ENCODE measurements at places on chromosomes 16 and 17. TPM values are rescaled to one million over a fixed set of nuclear protein-coding genes. Genes with fewer than 3 reads are reported as not detected.

COX4I1 gene
- total RNA-seq = 640 TPM

GRCh38 chr17:31415640-31416502, 24.4 kb downstream of the RAB11FIP4 start:
- no peak for DNase-seq

KRTAP4-9 gene
- not detected for total RNA-seq

DNA sequence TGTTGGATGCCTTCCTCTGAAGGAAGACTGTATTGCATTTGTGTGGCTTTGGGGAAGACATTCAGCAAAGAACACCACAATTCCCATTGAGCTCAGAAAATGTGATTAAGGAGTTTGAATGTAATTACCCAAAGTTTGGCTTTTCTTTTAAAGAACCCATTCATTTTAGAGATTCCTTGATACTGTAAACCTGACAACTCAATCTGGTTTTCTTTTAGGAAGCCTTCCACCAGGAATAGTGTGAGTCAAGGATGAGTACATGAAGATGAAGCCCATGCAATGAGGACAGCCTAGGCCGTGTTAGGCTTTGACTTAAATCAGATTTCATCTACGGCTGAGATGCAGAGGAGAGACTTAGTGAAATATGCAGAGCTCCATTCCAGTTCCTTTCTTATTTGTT, 271.7 kb upstream of the TBX2 start:
- no peak for DNase-seq

GRCh38 chr16:12531937-12532336, 271.8 kb downstream of the CPPED1 start:
- DNase-seq = no peak

PLCG2 gene
- total RNA-seq = 7.1 TPM

DNA sequence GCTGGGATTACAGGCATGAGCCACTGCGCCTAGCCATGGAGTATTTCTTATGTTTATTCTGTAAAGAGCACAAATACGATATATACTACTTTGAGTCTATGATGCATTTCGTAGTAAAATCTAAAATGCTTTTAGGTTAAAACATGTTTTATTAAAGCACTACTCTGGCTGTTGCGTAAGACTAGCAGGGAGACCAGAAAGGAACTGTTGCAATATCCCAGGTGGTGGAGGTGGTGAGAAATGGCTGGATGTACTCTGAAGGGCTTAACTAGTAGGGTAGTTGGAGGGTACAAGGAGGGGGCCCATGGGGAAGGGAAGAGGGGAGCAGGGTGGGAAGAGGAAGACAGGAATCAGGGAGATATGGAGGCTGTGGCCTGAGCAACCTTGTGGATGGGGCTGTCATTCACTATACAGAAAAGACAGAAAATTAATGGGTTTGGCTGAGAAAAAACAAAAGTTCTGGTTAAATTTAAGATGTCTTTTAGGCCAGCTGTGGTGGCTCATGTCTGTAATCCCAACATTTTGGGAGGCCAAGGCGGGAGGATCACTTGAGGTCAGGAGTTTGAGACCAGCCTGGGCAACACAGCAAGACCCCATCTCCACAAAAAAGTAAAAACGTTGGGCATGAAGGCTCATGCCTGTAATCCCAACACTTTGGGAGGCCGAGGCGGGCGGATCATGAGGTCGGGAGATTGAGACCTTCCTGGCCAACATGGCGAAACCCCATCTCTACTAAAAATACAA, 35.8 kb downstream of the ST3GAL2 start:
- DNase-seq = no peak

GRCh38 chr17:14135906-14136590, 66.7 kb downstream of the COX10 start:
- DNase-seq = no peak

- no peak for DNase-seq
These were observed 17.9 kb downstream of the PDP2 start for GRCh38 chr16:66898207-66898606.

GRCh38 chr17:21173543-21173942, 40.4 kb downstream of the TMEM11 start:
- no peak for DNase-seq

KRTAP1-1 gene
- total RNA-seq = not detected

KRT36 gene
- not detected for total RNA-seq

Data from esophagus muscularis mucosa (tissue), 4 donors.